ENCODE measurements at places on chromosomes 16 and 17. TPM values are rescaled to one million over a fixed set of nuclear protein-coding genes. Genes with fewer than 3 reads are reported as not detected.
A peak's percentile ranks its signal among the peaks of the same experiment; 100 is the strongest.

GRCh38 chr17:77886387-77886728 lies 72.1 kb upstream of the TNRC6C start:
- no peak for DNase-seq

DNA sequence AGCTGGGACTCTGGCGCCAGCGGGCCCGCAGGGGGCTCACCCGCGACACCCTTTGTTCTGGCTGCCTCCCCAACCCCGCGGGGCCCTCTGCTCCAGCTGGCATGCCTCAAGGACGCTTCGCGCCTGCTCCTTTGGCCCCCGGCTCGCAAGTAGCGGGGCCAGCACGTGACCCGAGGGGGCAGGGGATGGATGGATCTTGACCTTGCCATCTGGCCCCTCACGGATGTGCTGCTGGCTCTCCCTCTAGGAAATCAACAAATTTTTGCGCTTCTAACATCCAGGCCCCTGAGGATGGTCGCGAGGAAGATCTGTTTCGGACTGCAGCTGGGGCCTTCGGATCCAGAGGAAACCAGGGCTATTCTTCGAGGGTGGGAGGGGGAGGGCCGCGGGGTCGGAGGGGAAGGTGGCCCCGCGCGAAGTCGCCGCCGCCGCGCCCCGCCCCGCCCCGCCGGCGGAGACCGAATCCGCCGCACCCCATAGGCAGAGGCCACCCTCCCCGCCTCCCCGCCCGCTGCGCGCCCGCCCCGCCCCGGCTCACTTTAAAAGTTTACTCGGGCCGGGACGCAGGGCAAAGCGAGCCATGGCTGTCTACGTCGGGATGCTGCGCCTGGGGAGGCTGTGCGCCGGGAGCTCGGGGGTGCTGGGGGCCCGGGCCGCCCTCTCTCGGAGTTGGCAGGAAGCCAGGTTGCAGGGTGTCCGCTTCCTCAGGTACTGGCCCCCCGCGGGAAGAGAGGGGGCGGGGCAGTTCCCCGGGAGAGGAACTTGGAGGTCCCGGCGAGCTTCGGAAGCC lies at the start of gene ACSF2:
TSS of gene ACSF2 (plus strand) at position 537 of the 790 bp plus-strand sequence. CDS start at position 581, 44 bp downstream.
- peak; percentile 73 for DNase-seq

- peak; percentile 3 for DNase-seq
Measured at GRCh38 chr17:83191388-83192160, 112.2 kb downstream of the METRNL start.

GRCh38 chr17:48915459-48916282 lies 7.5 kb downstream of the UBE2Z start:
- no peak for DNase-seq

DNA sequence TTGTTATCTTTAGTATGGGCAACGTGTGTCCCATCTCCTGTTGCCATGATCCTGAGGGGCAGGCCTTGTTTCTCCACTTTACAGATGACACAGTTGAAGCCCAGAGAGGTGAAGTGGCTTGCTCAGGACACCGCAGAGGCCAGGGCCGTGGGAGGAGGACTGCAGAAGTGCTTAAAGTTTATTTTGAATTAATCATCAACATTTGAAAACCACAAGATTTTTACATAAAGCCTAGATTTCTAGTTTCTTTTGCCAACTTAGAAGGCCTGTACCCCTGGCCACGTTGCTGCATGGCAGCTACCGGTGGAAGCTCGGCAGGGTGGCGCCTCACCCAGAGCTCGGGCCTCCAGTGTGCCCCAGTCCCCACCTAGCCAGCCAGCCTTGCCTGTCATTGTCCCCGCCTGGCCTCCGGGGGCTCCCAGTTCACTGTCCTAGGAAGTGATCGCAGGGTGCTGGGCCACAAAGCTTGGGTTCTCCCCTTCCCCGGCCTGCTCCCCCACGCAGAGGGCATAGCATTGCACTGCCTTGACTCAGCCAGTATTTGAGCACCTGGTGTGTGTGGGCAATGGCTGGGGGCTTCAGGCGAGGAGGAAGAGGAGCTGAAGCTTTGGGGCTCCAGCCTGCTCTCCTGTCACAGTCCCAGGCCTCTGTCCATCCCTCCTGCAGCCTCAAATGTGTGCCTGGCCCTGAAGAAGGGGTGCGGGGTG lies 14.8 kb upstream of the ADCY7 start:
- no peak for DNase-seq

DNA sequence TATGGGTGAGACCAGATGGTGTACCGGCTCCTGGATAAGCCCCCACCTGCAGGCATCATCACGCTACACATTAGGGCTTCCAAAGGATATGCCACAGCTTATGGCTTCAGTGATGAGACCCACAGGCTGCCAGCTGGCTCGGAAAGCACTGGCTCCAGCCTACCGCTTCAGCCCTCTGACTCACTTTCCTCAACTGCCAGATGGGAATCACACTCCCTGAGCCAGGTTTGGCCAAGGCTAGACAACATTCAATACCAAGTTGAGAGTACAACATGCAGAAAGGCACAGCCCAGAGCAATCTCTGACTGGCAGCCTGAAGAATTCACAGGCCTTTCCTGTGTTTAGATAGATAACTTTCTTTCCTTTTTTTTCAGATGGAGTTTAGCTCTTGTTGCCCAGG lies 10.3 kb downstream of the CENPV start:
- DNase-seq = no peak

Gene MEIOB
- polyA plus RNA-seq = 0.26 TPM

Measured in pancreas (tissue), 10 donors.